AG04449 (cell line): ENCODE measurements at places on chromosomes 4 and X.

DNA sequence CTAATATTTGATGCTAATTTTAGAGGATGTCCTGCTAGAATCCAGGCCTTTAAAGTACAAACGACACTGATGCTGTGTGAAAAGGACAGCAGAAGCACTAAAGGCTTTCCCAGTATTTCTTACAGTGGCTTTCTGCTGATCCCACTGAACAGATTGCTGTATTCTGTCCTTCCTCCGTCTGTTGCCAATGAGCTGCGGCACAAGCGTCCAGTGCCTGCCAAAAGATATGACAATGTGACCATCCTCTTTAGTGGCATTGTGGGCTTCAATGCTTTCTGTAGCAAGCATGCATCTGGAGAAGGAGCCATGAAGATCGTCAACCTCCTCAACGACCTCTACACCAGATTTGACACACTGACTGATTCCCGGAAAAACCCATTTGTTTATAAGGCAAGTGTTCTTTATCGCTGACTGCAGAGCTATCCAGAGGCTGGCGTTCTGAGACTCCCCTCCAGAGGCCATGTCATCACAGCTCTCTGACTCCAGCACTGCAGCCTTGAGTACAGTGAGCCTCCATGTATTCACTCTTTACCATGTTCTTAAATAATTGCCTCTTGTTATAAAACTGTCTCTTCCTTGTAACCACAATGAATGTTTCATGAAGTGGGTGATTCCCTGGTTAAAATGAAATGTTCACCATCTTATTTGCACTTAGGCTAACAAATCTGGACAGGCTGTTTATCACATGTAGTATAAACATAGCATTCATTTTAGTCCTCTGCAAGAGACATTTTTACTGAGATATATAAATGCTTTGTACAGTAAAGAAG, 43.6 kb downstream of the GUCY1B1 start:
- no peak for DNase-seq

- no peak for DNase-seq
Observed at GRCh38 chr4:107863850-107864371, 39.2 kb downstream of the SGMS2 start.

DNA sequence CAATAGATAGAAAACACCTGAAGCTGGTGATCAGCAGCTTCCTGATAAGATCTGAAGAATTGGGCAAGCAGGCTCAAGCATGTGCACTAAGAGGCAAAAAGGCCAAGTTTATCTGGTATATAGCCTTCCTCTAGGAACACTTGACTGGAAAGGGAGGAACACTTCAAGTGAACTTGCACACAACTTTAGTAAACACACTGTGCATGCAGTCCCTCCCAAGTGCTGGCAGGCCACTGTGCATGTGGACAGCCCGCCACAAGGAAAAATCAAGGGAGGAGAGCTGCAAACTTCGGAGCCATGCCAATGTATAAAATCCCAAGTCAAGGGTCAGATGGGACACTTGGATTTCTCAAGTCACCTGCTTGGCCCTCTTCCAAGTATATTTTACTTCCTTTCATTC, 645.8 kb upstream of the NDST4 start:
- no peak for DNase-seq

GRCh38 chr4:110626532-110627153, 3.8 kb upstream of the PITX2 start:
- no peak for DNase-seq

GRCh38 chr4:16667464-16667863, 231.0 kb downstream of the LDB2 start:
- peak; percentile 75 for DNase-seq

GRCh38 chr4:77001907-77002306, 52.4 kb downstream of the SEPTIN11 start:
- DNase-seq: no peak

DNA sequence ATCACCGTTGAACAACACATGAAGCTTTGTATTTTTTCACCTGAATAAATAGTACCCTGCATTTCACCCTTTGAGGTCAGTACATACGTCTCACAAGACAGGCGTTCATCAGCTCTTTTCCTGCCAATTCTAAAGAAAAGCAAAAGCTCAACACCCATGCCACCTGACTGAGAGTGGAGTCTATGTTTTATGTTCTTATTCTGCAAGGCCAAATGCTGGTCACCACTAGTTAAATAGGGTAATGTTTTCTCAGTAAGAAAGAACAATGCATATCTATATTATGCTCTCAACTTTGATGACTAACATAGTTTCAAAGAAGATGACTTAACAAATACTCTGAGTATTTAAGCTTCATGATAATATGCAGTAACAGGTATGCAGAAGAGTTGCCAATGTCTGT, 336.3 kb upstream of the BMP3 start:
- DNase-seq: no peak

DNA sequence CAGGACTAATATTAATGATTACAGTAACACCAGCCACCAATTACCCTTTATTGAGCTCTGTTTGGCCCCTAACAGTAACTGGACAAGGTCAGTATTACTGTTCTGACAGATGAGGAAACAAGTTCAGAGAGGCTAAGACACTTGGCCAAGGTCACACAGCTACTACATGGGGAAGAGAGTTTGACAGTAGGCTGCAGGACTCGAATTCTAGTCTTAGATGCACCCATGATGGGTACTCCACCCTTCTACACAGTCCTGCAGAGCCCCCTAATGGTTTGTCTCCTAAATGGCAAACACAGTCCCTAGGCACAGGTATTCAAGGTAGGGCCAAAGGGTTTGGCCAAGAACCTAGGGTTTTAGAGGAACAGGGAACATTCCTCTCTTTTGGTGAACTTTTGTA, 93.9 kb downstream of the NSUN7 start:
- no peak for DNase-seq

DNA sequence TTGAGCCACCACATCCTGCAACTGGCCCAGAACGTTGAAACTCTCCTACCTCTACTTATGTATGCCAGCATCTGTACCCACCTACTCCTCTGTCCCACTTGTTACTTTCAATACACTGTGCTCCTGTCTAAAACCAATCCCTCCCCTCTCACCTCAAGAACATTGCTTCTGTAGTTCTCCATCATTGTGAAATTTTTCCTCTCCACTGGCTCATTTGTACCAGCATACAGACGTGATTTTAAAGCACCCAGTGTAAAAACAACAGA, 25.5 kb upstream of the USO1 start:
- no peak for DNase-seq

DNA sequence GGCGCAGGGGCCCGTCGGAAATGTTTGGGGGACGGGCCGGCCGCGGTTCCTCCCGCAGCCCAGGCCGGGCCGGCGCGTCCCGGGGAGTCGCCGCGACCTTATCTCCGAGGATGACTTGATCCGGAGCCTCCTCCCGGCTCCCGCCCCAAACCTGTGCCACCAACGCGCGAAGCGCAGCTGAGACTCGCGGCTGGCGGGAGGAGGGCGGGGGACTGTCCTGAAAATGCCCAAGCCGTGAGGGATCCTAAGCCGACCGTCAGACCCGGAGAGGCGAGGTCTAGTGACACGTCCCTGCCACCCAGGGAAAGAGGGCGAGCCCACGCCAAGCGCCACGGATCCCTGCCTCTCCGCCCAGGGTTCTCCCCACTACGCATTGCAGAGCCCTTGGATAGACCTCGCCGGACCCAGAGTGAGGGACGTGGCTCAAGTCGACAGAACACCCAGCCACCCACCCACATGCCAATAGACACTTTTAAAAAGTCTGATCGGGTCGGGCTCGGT, 26.9 kb downstream of the UTP14A start:
- no peak for DNase-seq

- no peak for DNase-seq
Observed at GRCh38 chr4:137866671-137867070, 334.4 kb upstream of the PCDH18 start.

DNA sequence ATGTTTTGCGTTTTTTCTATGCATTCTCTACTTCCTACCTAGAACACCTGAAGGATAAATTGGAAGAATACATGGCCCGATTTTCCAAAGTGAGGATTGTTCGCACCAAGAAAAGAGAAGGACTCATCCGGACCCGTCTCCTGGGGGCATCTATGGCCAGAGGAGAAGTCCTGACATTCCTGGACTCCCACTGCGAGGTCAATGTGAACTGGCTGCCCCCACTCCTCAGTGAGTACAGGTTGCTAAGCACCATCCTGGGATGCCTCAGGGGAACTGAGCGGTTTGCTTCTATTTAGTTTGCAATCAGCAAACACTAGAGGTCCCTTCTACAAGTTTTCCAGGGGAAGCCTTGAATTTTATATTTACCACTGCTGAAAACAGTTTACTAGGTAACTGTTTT, 359.3 kb upstream of the GALNT7 start:
- no peak for DNase-seq

GRCh38 chr4:60953826-60954225, 246.3 kb upstream of the ADGRL3 start:
- no peak for DNase-seq

- no peak for DNase-seq
Observed at GRCh38 chr4:121380776-121381462, at the start of gene QRFPR. TSS of gene QRFPR (minus strand) at chr4:121381018. CDS start at chr4:121380647, 371 bp downstream.

DNA sequence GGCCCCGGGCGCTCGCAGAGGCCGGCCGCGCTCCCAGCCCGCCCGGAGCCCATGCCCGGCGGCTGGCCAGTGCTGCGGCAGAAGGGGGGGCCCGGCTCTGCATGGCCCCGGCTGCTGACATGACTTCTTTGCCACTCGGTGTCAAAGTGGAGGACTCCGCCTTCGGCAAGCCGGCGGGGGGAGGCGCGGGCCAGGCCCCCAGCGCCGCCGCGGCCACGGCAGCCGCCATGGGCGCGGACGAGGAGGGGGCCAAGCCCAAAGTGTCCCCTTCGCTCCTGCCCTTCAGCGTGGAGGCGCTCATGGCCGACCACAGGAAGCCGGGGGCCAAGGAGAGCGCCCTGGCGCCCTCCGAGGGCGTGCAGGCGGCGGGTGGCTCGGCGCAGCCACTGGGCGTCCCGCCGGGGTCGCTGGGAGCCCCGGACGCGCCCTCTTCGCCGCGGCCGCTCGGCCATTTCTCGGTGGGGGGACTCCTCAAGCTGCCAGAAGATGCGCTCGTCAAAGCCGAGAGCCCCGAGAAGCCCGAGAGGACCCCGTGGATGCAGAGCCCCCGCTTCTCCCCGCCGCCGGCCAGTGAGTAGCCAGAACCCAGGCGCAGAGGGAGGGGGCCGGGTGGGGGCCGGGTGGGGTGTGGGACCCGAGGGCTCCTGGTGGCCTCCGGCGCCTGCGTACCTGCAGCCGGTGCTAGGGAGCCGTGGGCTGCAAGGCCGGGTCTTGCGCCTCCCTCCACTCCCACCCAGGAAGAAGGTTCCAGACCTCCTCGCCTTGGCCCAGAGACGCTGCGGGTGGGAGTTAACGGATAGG, 534 bp downstream of the MSX1 start:
- no peak for DNase-seq

DNA sequence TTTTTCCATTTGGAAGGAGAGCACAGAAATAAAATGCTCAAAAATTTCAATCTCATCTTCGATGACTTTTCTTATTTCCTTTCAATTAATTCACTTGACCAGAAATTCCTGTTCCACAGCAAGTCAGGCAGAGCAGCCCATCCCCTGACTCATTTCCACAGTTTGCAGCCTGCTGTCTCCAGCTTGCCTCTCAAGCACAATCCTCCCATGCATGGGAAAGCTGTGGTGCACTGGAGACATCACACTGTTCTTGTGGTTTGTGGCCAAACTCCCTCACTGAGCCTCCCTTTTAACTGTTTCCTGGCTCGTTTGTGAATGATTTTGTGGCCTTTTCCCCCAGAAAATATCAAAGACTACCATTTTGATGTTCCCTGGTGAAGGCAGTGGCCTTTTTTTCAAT, 114.0 kb upstream of the ENPEP start:
- peak; percentile 7 for DNase-seq

DNA sequence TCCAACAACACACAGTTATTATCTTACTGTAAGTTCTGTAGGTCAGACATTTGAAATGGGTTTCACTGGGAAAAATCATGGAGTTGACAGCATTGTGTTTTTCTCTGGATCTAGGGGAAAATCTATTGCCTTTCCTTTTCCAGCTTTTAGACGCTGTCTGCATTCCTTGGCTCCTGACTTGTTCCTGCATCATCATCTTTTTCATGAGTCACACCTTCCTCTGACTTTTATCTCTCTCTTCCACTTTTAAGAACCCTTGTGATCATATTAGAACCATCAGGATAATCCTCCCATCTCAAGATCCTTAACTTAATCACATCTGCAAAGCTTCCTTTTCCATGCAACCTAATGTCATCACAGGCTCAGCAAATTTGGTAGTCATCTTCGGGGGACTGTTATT, 1454.8 kb downstream of the RPA4 start:
- DNase-seq: no peak

GRCh38 chrX:130386408-130386808, 934 bp upstream of the GPR119 start:
- no peak for DNase-seq

DNA sequence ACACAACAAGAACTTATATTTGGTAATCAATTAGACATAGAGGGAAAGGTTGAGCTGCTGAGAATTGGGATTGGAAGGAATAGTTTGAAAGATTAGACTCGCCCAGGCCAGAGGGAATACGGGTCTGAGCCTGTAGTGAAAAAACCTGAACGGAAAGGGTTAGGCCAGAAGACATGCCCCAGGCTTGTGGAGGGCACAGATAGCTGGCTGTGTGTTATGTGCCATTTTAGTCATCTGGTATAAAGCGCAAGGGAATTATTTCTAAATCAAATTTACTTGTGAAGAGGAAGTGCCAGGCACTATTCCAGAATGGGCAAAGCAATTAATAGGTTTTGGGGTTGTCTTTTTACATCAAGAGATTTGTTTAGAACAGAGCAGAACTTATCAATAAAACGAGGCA, 187.5 kb upstream of the ANKRD50 start:
- DNase-seq: no peak

DNA sequence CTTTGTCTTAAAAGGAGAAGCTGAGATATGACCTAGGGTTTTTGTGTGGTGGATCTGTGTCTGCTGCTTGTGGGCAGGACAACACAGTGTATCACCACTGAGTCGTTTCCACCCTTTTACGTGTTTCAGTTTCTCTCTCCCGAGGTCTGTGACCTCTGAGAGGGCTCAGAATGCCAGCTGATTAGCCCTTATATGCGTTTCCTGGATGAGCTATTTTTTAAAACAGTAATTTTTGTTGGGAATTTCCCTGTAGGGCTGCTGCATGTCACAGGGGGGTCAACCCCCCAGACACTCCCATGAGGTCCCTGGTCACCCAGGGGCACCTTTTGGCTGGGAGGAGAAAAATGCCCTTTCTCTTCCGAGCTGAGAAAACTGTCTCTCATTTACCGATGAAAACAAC, 170.4 kb upstream of the CASK start:
- DNase-seq: no peak

DNA sequence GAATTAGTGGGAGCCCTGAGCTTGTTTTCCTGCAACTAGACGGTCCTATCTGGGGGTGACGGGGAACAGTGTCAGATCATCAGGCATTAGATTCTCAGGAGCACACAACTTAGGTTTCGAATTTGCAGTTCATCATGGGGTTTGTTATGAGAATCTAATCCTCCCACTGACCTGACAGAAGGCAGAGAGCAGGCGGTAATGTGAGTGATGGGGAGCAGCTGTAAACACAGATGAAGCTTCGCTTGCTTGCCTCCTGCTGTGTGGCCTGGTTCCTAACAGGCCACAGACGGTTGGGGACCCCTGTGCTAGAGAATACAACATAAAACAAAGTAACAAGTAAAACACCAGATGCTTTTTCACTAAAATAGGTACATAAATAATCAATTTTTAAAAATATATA, 86.2 kb upstream of the BLTP1 start:
- DNase-seq: no peak
